ENCODE measurements at places on chromosomes 2 and 18. TPM values are rescaled to one million over a fixed set of nuclear protein-coding genes. Genes with fewer than 3 reads are reported as not detected.

DNA sequence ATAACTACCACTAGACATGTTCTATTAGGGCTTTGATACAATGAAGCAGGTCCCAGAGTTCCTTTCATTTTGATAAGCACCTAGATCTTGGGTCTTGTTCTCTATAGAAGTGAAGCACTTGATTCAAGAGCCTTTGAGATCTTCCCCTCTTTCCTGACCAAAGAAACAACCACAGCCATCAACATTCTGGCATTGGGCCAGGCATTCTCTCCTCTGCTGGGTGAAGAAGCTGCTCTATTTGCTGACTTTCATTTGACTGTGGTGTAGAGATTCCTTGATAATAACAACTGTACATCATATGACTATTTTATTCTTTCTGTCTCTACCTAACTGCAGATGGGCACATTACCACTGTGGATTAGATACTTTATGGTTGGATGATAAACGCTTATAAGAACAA is 96.6 kb upstream of the LYPD1 start:
- H3K27ac ChIP-seq: no peak overlapping the region
- H3K36me3 ChIP-seq: no peaks in the 10 kb centered on the region
- H3K27me3 ChIP-seq: no peaks in the 10 kb centered on the region

DNA sequence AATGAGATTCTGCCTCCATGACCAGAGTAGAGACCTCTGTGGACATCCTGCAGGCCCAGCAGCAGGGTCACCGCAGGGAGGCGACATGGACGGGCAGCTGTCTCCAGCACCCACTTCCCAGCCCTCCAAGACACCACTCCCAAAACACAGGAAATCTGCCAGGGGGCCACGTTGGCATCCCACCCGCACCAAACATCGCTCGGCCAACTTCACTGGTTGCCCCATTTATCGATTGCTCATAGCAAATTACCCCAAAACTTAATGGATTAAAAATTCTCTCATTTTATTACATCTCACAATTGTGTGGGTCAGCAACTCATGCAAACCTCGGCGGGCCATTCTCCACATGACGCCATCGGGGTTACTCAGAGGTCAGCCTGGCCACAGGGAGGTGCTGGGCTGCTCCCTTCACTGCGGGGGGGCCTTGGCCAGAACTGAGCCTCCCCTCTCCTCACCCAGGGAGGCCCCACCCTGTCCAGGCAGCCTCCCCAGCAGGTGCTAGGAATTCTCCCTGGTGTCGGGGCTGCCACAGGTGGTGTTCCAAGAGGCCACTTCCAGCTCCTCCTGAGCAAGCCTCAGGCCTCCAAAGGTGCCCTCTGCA is 420.7 kb upstream of the MYT1L start:
- DNase-seq: no peak
- H3K36me3 ChIP-seq: no peaks in the 10 kb centered on the region
- no peak overlapping the region for H3K4me3 ChIP-seq
- no peaks in the 10 kb centered on the region for H3K4me1 ChIP-seq
- H3K27me3 ChIP-seq: no peaks in the 10 kb centered on the region

DNA sequence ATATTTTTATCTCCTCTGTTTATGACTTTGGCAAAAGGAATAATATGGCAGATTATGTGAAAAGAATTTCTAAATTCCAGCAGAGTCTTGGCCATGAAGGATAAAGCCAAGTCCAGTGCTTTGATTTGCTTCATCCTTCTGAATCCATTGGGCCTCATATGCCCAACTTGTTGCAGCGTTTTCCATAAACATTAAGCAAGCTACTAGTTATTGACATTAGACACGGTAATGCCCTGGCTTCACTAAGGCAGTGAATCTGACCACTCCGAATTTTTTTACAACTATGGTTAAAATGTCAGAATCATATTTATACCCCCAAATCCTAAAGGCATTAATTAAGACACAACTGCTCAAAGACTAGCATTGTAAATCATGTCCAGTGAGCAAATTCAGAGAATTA is 79.8 kb downstream of the MAPRE2 start:
- no peak overlapping the region for H3K4me3 ChIP-seq
- H3K4me1 ChIP-seq: peaks cover 3% of the 10 kb centered on the region
- no peaks in the 10 kb centered on the region for H3K27me3 ChIP-seq
- no peak overlapping the region for H3K27ac ChIP-seq
- no peak for DNase-seq

- H3K27me3 ChIP-seq: no peaks in the 10 kb centered on the region
- no peak overlapping the region for H3K4me3 ChIP-seq
- no peaks in the 10 kb centered on the region for H3K4me1 ChIP-seq
- no peak for DNase-seq
These were observed 66.6 kb upstream of the GPC1 start for GRCh38 chr2:240368781-240369331.

GRCh38 chr2:201116959-201117734 is 1.2 kb downstream of the CFLAR start:
- peaks cover 46% of the 10 kb centered on the region for H3K4me1 ChIP-seq
- no peaks in the 10 kb centered on the region for H3K36me3 ChIP-seq

GRCh38 chr18:1371724-1372123 is 467.1 kb downstream of the ADCYAP1 start:
- H3K4me3 ChIP-seq: no peak overlapping the region

- no peak for DNase-seq
- no peaks in the 10 kb centered on the region for H3K36me3 ChIP-seq
- no peaks in the 10 kb centered on the region for H3K27me3 ChIP-seq
- H3K4me3 ChIP-seq: no peak overlapping the region
- no peaks in the 10 kb centered on the region for H3K4me1 ChIP-seq
These were observed 451.8 kb downstream of the TGIF1 start for GRCh38 chr18:3901811-3902210.

DNA sequence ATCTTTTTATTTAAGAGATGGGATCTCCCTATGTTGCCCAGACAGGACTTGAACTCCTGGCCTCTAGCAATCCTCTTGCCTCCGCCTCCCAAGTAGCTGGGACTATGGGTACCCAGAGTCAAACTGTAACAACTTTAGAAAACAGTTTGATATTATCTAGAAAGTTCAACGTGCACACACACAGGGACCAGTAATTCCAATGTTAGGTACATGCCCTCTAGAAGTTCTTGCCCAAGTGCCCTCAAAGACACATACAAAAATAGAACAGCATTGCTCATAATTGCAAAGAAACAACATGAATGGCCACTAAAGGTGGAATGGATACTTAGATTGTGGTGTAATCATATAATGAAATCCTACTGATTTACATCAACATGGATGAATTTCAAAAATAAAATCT is 12.6 kb upstream of the LPIN2 start:
- no peaks in the 10 kb centered on the region for H3K36me3 ChIP-seq
- no peaks in the 10 kb centered on the region for H3K27me3 ChIP-seq

DNA sequence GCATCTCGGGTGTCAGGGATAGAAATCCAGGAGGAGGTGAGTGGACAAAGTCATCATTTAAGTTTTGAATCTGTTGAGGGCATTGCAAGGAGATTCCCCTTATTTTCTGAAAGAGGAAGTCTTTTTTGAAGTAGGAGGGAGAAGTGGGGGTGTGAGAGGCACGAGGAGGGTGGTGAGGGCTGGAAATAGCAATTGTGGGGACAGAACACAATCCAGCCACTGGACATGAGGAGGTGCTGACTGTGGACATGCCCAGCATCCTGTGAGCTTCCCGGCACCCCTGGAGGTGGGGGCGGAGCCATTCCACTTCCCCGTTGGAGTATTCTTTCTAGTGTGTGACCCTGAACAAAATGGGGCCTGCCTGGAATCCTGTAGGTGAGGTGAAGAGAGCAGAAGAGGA is 310.7 kb upstream of the EPAS1 start:
- H3K27me3 ChIP-seq: no peaks in the 10 kb centered on the region
- H3K4me1 ChIP-seq: no peaks in the 10 kb centered on the region
- no peak overlapping the region for H3K4me3 ChIP-seq

DNA sequence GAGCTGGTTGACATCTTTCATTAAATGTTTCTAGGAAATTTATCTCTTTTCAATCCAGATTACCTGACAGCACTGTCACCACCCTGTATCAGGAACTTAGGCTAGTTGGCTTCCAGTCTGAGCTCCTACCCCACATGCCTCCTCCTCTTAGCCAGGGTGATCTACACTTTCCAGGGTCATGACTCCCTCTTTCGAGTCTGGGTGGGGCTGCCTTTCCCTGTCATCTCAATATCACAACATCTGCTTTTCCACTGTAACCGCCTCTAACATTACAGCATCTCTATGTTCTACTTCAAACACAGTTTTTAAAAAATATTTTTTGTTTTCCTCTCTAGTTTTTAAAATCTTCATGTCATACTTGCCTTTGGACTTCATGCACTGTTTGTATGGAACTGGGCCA is 129.2 kb downstream of the RBMS1 start:
- no peak overlapping the region for H3K27ac ChIP-seq
- no peaks in the 10 kb centered on the region for H3K27me3 ChIP-seq
- no peaks in the 10 kb centered on the region for H3K36me3 ChIP-seq
- no peak for DNase-seq
- peaks cover 49% of the 10 kb centered on the region for H3K4me1 ChIP-seq

DNA sequence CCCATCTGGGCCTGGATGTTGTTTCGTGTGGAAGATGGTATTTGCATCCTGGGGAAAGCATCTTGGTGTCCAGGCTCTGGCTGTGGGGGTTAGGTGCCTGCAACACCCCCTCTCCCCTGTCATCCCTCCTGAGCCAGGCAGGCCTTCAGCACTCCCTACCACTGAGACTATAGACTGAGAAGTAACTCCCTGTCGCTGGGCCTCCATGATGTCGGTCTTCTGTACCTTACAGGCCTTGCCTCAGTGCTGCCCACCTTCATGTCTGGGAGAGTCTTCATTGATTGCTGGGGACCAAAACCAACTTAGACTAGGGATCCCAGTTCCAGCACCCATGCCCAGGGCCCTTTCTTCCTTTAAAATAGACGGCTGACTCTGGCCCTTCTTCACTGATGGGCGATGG is 33.1 kb upstream of the DNMT3A start:
- DNase-seq: no peak
- no peaks in the 10 kb centered on the region for H3K27me3 ChIP-seq
- no peak overlapping the region for H3K27ac ChIP-seq
- no peak overlapping the region for H3K4me3 ChIP-seq
- no peaks in the 10 kb centered on the region for H3K36me3 ChIP-seq
- peaks cover 38% of the 10 kb centered on the region for H3K4me1 ChIP-seq

DNA sequence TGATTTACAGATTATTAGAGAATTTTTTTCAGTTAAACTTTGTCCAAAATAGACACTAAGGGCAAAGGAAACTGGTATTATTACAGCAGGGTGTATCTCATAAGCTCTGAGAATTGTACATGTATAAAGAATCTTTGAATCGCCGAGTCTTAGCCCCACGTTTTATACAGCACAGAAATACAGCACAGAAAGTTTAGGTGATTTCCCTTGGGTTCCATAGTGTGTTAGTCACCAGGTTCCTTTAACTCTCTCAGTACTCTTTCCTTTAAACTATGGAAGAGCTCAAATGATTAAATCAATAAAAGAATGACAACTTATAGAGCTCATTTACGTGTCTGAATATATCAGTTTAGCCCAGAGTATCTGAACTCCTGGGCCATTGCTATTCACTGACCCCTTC is 256.8 kb downstream of the NEDD4L start:
- no peaks in the 10 kb centered on the region for H3K36me3 ChIP-seq
- H3K27ac ChIP-seq: no peak overlapping the region
- H3K27me3 ChIP-seq: no peaks in the 10 kb centered on the region

The ACOXL gene
- not detected for total RNA-seq

The BIN1 gene
- 99.4 TPM for total RNA-seq

The STAT4 gene
- total RNA-seq: 119 TPM

All from CD4-positive, alpha-beta memory T cell (primary cell).